Ascending aorta (tissue), 2 donors: ENCODE measurements at places on chromosomes 16 and 17. TPM values are rescaled to one million over a fixed set of nuclear protein-coding genes. Genes with fewer than 3 reads are reported as not detected.

AXIN2 gene
- total RNA-seq = 27.5 TPM

SLC12A4 gene
- total RNA-seq = 83.2 TPM

PRSS22 gene
- total RNA-seq = not detected

KRT33A gene
- total RNA-seq = not detected

- DNase-seq = no peak
Measured at GRCh38 chr16:50238314-50238713, 28.0 kb upstream of the ADCY7 start.

- no peak for DNase-seq
Measured at GRCh38 chr17:79870540-79870939, 31.3 kb upstream of the CBX4 start.

GRCh38 chr16:47848421-47849109, 307.2 kb downstream of the ABCC12 start:
- DNase-seq = no peak

DNA sequence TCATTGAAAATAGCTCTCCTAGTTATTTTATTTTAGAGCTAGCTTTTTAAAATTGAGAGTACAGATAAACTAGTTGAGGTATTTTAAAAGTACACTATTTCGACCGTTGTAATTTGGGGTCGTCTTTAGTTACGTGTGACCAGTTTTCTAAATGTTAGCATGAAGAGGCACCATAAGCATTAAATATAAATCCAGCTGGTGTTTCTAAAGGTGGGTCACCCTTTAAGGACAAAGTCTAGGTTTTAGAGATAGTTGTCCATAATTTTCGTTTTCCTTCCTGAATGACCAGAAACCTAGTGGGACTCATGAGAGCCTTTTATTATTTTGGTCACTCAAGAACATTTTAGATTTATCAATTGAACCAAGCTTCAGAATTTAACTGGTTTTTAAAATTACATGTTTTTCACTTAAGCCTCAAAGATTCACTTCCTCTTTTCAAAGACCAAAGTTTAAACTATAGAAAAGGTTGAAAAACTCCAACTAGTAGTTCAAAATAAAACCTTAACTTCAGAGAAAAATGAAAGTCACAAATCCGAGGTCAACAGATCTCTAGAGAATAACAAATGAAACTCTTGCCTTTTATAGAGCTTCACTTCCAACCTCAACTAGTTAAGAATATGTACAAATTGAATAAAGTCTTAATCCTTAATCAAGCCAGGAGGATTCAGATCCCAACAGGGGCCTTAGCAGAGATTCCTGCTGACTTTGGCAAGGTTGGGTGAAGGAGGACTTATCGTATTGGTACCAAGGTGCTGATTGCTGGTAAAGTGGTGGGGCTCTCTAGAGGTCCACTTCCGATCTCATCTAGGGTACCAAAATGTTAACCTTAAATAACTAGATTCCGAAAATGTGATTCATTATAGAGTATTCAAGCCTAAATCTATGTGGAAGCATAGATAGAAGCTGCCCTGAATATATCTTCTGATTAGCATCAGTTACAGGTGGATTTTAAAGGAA, 32.5 kb downstream of the PHKB start:
- no peak for DNase-seq

- no peak for DNase-seq
Measured at GRCh38 chr16:29858149-29858849, 4.7 kb downstream of the CDIPT start.

GRCh38 chr16:85640585-85640984, 27.5 kb downstream of the GSE1 start:
- no peak for DNase-seq

- no peak for DNase-seq
Measured at GRCh38 chr16:68005786-68006286, 6.6 kb upstream of the DPEP2 start.

DNA sequence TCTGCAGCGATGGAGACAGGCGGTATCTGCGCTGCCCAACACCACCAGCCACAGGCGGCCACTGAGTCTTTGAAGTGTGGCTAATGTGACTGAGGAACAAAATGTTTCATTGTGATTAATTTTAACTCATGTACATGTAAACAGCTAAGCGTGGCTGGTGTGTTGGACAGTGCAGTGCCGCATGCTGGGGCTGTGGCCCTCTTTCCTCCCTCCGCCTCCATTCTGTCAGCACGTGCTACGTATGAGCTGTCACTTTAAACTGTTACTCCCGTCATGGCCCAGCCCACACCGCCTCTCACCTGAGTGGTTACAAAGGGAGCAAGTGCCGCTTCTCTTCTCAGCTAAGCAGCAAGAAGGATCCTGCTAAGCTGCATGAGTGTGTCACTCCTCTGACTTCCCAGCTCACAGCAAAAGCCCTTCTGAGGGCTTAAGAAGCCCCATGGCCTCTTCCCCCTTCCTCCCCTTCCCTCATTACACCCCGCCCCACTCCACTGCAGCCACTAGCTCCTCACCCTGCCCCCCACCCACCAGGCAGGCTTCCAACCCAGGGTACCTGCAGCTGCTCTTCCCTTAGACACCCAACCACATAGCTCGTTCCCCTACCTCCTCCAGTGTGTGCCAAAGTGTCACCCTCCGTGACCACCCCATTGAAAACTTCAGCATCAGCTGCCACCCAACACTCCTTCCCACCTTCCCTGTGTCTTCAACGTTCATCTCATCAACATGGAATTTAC, 15.0 kb downstream of the HASPIN start:
- DNase-seq = no peak
